ENCODE measurements at places on chromosomes 11 and 22.

DNA sequence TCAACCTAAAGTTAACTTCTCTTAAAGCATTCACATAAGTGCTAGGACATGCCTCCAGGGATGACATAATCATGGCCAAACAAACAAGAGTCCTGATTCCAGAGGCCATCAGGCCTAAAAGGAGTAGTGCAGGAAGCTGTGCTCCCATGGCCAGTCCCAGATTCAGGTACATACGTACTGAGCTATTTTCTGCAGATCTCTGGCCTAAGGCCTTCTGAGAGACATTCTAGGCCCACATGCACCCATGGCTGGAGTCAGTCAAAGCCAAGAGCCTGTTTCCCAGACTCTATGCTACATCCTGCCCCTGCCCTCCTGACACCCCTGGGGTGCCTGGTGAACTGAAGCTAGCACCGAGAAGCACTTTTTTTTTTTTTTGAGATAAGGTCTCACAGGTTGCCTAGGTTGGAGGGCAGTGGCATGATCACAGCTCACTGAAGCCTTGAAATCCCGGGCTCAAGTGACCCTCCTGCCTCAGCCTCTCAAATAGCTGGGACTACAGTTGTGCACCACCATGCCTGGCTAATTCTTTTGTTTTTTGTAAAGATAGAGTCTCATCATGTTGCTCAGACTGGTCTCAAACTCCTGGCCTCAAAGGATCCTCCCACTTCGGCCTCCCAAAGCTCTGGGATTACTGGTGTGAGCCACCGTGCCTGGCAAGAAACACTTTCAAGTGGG is 553 bp downstream of the CD3D start:
- DNase-seq, result no peak

DNA sequence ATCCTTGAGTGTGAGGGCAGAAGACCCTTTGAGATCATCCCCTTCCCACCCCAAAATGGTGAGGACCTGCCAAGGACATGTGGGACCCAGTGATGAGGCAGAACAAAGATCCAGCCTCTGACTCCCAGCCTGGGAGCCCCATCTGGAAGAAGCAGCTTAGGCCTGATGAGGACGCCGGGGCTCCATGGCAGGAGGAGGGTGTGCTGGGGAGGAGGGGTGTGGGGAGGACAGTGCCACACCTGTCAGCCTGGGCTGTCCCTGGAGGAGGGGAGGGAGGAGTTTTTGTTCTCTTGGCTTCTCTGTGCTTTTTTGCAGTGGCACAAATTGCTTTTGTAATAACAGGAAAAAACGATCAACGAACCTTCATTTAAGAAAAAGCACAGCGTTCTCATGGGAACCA is 44.4 kb upstream of the DAGLA start:
- no peak for DNase-seq

DNA sequence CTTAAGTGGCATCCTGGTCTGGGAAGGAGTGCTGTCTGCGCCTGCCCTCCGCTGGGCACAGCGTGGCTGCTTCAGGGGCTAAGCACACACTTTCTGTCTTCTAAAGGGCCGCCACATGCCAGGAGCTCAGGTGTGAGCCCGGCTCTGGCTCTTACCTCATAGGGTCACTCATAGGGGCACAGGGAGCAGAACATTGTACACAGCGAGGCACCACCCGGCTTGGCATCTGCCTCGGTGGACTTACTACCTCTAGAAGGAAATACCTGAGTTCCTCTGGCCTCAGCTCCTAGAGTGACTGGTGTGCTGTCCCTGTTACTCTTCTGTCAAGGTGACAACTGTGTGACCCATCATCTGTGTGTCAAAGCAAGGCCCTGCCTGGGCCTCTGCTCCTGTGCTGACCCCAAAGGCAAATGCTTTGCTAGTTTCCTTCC is 13.4 kb downstream of the NEAT1 start:
- no peak for DNase-seq

- DNase-seq, result no peak
Measured at GRCh38 chr11:13984616-13985450, 22.3 kb downstream of the SPON1 start.

DNA sequence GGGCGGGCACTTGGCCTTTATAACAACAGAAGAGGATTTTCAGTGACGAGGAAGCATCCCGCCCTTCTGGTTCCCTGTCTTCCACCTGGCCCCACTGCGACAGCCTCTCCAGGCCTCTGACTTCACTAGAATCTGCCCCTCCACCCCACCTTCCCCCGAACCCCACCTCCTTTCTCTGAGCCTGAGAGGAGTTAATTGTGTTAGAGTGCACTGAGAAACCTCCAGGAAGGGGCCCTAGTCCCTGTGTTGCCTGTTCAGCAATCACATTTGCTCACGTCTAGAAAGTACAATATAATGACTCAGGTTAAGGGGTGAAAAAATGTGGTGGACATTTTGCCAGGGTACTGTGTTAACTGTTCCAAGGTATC is 38.8 kb downstream of the PTPRJ start:
- no peak for DNase-seq

GRCh38 chr11:67441731-67442351 is 1.4 kb downstream of the CORO1B start:
- no peak for DNase-seq

- no peak for DNase-seq
Measured at GRCh38 chr11:47148903-47149531, 27.7 kb downstream of the ARFGAP2 start.

GRCh38 chr22:35905894-35906293 is 122.7 kb downstream of the RBFOX2 start:
- DNase-seq, result no peak

DNA sequence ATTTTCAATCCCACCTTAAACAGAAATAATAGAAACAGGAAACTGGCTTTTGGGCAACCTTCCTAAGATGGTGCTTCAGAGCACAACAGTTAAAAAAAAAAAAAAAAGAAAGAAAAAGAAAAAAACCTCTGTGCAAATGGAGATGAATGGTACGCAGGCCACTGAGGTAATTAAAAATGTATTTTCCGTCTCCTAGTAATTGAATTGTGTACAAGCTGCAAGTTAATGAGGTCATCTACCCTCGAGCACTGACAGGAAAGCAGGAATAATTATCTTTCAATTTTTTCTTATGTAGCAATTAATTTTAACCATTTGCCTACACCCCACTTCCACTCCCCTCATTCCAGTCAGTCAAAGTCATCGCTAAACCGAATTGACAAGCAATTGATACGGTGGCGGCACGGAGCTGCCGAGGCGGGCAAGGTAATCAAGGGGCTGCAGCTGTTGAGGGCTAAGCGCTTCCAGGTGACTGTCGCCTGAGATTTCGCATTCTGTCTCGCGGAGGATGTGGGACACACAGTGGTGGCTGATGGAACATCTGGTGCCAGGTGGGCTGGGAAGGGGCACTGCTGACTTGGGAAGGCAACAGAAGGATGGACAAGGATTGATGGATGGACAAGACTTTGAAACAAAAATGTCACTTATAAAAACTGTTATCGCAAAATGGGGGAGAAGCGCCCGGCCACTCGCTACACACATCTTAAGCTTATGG is 109.4 kb downstream of the RCN1 start:
- no peak for DNase-seq

DNA sequence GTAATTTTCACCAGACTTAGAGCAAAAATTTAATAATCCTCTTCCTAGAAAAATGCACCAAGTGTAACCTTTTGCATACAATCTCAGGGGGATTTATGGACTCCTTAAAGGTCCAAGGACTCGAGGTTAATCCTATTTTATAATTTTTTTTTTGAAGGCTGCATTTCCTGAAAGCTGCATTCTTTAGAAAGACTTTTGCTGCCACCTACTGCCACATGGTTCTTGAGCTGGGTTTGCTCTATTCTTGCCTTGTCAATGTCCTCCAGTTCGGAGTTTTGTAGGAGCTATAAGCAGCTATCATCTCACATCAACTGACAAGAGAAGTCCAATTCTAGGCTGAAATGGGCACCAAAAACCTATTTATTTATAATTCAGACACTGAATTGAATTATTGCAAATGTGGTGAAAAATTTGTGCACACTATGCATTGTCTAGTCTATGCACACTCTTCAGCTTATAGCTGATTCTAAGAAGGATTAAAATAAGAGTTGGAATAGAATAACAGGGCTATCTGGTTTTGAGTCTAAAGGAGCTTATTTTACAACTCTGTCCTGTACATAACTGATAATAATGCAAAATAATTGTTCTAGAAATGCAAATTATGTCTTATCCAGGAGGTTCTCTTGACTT is 31.3 kb downstream of the TRAF6 start:
- no peak for DNase-seq

GRCh38 chr11:1844221-1845094 is 5.7 kb downstream of the TNNI2 start:
- no peak for DNase-seq

- DNase-seq, result no peak
Measured at GRCh38 chr11:6617315-6617781, 1.9 kb downstream of the TPP1 start.

- no peak for DNase-seq
Measured at GRCh38 chr11:118206391-118207031, 18.3 kb downstream of the JAML start.

GRCh38 chr11:73716153-73717056 is 44.5 kb downstream of the RAB6A start:
- no peak for DNase-seq

GRCh38 chr11:32836946-32837345 is 7.2 kb downstream of the PRRG4 start:
- no peak for DNase-seq

DNA sequence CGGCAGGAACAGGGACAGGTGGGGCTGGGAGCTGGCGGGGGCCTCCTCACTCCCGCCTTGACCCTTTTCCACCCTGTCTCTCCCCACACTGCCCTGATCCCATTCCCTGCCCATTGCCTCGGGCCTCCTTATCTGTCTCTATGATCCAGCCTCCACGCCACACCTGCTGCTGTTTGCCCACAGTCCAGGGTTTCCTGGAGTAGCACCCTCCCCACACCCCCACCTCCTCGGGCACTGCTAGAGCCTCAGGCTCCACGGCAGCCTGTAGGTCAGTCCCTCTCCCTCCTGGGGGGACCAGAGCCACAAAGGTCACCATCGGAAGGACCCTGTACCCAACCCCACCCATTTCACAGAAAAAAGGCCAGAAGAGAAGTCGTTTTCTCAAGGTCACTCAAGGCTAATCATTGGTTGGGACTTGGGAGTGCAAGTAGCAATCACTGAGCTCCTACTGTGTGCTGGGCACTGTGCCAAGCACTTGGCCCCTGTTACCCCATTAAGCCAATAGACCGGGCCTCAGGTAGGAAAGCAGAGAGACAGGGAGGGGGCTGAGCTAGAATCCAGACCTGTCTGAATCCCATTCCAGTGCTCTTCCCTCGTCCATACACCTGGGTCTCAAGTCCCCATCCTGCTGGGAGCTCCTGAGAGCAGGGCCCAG is 71.8 kb downstream of the PDE2A start:
- DNase-seq, result no peak

- no peak for DNase-seq
Measured at GRCh38 chr11:15374418-15374817, 259.7 kb downstream of the INSC start.

DNA sequence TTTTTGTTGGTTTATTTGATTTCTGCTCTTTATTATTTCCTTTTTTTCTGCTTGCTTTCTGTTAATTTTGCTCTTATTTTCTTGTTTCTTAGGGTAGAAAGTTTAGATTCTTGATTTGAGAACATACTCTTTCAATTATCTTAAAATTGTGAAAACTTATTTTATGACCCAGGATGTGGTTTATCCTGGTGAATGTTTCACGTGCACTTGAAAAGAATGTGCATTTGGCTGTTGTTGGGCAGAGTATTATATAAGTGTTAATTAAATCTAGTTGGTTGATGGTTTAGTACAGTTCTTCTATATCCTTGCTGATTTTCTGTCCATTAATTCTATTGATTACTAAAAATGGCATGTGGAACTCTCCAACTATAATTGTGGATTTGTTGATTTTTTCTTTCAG is 66.9 kb upstream of the NARS2 start:
- DNase-seq, result no peak

DNA sequence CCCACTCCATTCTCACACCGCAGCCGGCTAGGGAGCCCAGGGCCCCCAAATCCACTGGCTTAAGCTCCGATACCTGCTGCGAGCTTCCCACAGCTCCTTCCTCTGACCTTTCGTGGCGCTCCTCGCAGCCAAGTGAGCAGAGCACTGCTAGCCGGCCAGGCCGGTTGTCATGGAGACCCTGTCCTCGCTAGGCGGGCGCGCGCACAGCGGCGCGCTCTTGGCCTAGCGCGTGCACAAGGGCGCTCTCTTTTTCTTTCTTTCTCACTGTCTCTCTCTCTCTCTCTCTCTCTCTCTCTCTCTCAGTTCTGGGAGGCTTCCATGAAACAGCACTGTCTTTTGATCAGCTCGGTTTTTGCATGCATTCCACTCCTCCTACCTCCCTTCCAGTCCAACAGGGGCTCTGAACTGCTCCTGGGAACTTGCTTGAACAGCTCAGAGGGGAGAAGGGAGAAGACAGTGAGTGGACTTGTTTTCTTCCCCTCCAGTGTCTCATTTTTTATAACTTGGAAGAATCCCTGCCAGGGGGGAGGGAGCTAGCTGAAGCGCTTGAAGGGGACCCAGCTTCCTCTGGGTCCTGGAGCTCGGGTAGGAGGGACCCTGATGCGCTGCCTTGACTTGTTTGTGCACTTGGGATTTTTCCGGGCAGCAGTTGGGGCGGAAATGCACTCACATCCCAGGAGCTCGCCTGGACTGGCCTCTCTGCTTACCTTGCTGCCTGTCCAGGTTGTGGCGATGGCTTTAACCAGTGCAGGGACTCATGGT is 100.3 kb upstream of the AKIP1 start:
- DNase-seq, result no peak

Data from stimulated activated CD8-positive, alpha-beta memory T cell treated with anti-CD3 and anti-CD28 coated beads, Interleukin-12 subunit alpha, Interleukin-12 subunit beta, amount 100 ng/mL, for 4 hours (primary cell).